Stimulated activated CD4-positive, alpha-beta T cell treated with anti-CD3 and anti-CD28 coated beads, Interleukin-1b, Interleukin-23, amount 100 ng/mL, for 1 hour (primary cell): ENCODE measurements at places on chromosomes 11 and 22.
A peak's percentile ranks its signal among the peaks of the same experiment; 100 is the strongest.

DNA sequence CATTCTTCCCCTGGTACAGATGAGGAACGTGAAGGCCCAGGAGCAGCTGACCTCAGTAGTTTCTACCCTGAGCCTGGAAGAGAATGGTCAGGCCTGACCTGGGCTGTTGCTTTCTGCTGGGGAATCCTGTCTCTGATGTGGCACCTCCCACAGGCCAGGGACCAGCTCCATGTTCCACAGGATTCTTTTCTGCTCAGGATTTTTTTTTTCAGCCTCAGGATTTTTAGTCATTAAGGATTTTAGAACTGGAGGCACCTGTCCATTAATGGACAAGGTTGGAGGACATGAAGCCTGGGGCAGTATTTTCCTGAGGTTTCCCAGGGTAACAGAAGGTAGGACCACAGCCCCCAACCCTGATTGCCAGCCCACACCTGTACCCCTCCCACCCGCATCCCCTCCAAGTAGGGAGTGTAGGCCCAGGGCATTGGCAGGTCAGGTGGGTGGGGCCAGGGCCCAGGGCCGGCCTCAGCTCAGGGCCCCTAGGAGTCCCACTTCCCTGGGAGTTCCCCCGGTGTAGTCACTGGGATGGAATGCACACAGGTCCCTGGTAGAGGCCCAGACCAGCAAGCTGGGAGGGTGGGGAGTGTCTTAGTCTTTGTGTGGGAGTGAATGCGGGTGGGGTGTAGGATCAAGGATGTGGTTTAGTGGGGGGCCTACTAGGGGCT, 16.1 kb downstream of the BIK start:
- no peak for DNase-seq

- DNase-seq = no peak
Observed at GRCh38 chr11:65526744-65527143, 1.9 kb downstream of the SCYL1 start.

GRCh38 chr11:78414321-78415051, 3.1 kb downstream of the GAB2 start:
- no peak for DNase-seq

DNA sequence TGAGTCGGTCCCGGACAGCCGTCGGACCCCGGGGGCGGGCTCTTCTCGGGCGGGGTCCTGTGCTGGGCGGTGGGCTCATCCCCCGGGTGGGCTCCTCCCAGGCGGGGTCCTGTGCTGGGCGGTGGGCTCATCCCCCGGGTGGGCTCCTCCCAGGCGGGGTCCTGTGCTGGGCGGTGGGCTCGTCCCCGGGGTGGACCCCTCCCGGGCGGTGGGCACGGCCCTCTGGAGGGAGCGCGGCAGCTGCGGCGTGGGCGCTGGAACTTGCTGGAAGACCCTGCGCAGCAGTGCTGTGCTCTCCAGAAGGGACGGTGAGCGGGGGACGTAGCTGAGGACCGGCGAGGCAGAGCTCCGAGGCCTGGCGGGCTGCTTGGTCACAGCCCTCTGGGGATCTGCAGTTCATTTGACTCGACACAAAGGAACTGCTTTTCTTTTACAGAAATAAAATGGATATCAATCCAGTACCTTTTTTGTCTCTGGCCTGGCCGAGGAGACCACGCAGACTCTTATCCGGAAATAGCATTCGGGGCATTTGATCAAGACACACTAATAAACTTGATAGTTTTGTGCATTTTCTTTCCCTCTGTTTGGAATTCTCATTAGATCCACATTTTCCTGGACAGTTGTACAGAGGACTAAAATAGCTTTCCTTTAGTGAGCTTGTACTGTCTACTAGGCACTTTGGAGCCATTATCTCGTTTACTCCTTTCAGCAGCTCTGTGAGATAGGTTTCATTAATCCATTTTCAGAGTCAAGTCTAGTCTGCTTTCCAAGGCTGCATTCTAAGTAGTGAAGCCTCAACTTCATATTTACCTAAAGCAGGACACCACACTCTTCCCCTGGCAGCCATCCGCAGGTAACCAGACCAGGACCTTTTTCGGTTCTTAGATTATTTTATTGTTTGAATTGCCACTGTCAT, 812 bp downstream of the JAM3 start:
- DNase-seq = no peak

GRCh38 chr11:116224154-116224888, 548.5 kb downstream of the BUD13 start:
- DNase-seq = peak; percentile 2

DNA sequence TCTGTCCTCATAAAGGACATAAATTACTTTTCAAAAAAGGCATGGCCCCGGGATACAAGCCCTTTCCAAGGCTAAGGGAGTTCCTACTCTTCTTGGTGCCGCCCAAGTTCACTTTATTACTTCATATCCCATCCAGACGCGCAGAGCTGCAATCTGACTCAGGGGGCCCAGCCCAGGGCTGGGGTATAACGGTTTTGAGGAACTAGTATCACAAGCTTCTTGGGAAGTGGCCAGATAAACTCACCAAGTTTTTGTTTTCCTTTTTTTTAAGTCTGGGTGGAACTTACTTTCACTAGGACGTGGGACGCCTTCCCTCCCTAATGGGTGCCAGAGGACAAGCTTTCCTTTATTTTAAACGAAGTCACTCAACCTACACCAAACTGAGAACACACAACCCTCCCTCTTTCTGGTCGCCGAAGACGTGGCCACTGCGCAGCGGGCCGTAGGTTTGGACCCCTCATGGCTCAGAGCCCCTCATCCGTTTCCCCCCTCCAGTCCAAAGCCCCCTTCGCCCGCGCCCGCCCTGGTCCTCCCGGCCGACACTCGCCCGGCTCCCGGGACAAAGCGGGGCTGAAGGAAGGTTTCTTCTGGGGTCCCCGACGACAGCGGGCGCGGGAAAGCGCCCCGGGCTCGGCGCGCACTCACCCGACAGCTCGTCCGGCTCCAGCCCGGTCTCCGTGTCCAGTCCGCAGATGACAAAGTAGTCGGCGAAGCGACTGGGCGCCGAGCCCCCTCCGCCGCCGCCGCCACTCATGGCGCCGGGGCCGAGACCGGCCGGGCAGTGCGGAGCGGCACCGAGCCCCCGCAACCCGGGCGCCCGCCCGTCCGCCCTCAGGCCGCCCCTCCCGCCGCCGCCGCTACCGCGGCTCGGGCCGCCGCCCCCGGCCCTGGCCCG, 587 bp downstream of the DENND5A start:
- DNase-seq = no peak

GRCh38 chr11:129814244-129815014, 1.2 kb upstream of the TMEM45B start:
- DNase-seq = peak; percentile 61

GRCh38 chr22:42969348-42969975, 45.5 kb downstream of the PACSIN2 start:
- DNase-seq = no peak

DNA sequence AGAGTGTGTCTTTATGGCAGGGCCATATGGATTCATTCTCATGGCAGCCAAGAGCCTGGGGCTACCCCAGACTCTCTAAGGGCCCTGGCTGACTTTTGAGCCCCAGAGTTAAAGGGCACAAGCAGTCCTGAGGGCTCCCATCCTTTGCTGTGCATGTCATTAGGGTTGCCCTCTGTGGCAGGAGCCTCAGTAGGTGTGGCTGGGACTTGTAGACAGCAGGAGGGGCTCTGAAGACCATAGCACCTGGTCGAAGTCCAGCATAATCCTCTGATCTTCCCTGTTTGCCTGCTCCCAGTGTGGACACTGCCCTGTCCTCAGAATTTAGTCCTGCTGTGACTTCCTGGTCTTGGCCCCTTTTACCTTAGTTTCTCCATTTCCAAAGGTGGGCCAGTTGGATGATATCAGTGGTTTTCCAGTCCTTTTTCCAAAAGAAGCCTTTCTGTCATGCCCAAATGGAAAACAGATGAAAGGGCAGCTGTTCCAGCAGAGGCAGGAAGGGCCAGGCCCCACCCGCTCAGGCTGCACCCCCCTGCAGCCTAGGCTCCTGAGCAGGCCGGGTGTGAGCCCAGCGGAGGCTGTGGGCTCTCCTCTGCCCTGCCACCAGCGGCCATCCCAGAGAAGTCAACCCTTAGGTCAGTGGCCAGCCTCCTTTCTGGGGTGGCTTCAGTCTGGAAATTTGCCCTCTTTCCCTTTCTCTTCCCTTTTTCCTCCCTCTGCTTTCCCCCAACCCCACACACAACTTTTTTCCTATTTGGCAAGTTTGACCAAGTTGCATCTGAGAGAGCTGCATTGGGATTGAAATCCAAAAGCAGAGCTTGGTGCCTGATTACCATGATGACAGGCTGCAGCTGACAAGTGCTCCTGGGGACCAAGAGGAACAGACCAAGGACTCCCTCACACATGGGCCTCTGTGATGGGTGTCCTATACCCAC, 32.8 kb upstream of the SUSD2 start:
- DNase-seq = no peak

- DNase-seq = no peak
Observed at GRCh38 chr11:1484695-1485503, 1.7 kb downstream of the MOB2 start.

GRCh38 chr11:67731583-67731982, 57.2 kb upstream of the ALDH3B2 start:
- no peak for DNase-seq

- no peak for DNase-seq
Observed at GRCh38 chr22:41969110-41969646, at the start of gene SEPTIN3. TSS of gene SEPTIN3 (plus strand) at chr22:41969443. CDS start at chr22:41971493, 2,050 bp downstream.

GRCh38 chr22:23236440-23237184, 56.3 kb downstream of the BCR start:
- no peak for DNase-seq

DNA sequence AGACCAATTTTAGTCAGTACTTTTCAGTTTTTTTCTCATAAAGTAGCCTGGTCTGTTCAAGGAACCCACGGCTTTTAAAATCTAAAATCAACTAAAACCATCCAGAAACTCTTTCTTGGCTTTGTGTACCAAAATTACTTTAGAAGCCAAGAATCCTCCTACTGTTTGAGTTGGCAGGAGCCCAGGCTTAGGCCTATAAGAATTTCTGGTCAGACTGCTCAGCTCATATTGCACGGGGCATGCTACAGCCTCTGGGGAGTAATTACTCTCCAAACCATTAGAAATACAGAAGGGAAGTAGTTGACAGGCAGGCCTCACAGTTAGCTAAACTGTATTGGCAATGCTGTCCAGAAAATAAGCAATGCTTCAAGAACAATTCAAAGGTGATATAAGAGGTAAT, 1862.9 kb upstream of the RAG2 start:
- DNase-seq = no peak

- DNase-seq = no peak
Observed at GRCh38 chr22:29260031-29260560, 7.7 kb downstream of the RHBDD3 start.
